ENCODE measurements at places on chromosomes 13 and 19.

- no peak for DNase-seq
Measured at GRCh38 chr13:27372896-27373295, 51.5 kb upstream of the GTF3A start.

- DNase-seq = no peak
Measured at GRCh38 chr19:5964816-5965565, 12.9 kb downstream of the RANBP3 start.

GRCh38 chr13:113552079-113552478 is 32.5 kb upstream of the TFDP1 start:
- no peak for DNase-seq

- no peak for DNase-seq
Measured at GRCh38 chr13:111506125-111506524, 185.7 kb downstream of the TEX29 start.

GRCh38 chr19:10390652-10391286 is 10.4 kb upstream of the TYK2 start:
- DNase-seq = no peak

- DNase-seq = no peak
Measured at GRCh38 chr13:58850161-58850560, 1218.6 kb downstream of the PCDH17 start.

DNA sequence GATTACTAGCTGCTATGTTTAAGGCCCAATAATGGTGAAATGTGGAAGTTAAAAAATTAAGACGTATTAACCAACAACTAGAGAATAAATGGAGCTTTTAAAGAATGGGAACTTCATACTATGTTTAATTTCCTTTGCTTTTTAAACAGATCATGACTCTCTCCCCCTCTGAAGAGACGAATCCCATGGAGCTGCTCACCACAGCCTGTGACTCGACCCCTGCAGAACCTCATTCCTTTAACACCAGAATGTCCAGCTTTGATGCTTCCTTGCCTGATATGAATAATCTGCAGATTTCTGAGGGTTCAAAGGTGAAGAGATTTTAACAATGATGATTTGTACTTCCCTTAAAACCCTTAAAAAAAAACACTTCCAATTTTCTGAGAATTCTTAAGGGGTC is 53.0 kb downstream of the ZAR1L start:
- DNase-seq = no peak

DNA sequence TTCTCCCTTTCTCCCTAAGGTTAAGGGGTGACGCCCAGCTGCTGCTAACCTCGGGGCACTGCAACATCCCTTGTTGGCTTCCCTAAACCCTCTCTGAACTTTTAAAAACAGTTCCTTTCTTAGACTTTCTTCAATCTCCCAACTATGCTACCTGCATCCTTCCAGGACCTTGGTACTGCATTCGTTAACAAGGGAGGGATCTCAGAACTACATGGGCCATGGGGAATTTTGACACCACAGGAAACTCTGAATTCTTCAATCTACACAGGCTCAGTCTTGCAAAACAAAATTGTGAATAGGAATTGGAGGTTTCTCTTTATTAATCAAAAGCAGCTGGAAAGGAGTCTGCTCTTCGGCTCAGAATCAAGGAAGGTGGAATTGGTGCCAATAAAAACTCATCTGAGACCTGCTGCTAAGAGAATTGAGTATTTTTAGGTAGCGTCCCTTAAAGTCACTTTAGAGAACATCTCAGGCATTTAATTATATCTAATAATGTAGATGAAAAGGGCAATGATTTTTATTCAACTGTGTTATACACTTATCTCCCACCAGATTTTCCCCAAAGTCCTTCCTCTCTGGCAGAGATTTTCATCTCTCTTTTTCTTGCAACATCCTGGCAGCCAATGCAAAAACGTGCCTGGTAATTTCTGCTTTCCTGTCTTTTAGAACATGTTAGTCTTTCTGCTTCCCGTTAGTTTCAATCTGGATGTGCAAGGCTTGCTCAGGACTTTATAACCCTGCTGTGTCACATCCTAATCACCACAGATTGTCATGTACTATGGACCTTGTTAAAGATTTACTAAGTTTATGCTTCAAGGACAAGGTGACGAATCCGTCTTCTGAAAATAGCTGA is 69.1 kb upstream of the SLC15A1 start:
- DNase-seq = no peak

- no peak for DNase-seq
Measured at GRCh38 chr19:41699968-41700323, 8.5 kb upstream of the CEACAM5 start.

DNA sequence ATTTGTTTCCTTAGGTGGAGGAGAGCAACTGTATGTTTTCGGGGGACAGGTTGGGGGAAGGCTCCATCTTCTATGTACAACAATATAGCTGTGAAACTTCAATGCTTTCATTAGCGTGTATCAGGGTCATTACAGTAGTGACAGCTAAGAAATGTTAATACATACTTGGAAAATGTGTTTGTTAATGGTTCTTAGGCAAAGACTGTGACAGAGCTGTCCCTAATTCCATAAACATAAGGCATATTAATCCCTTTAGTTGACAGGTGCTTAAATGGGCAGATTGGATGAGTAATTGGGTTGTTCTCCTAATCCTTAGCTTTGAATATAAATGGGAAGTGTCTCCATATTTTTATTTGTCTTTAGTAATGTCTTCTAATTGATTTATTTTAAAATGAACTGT is 313.7 kb downstream of the HS6ST3 start:
- no peak for DNase-seq

DNA sequence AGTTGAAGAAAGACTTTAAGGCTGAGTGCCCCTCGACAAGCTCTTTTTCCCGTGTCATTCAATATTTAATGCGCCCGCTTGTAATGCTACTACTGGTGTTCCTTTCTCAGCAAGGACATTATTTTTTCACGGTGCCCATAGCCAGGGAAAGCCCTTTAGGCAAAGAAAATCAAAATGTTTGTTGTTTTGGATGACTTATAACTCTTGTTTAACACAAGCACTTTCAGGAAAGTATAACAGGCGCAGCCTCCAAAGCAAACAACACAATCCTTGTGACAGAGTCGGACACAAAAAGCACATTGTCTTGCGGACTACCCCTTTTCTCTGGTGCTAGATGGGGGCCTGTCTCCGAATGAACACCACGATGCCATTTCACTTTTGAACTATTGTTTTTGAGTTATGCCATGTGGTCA is 12.4 kb downstream of the ZIC5 start:
- no peak for DNase-seq

- DNase-seq = no peak
Measured at GRCh38 chr19:19643158-19644053, at the start of gene GMIP. Gene GMIP (minus strand): TSS chr19:19643657. CDS start chr19:19643529, 128 bp downstream.

GRCh38 chr13:20258963-20259288 is 26.8 kb upstream of the GJB6 start:
- no peak for DNase-seq

GRCh38 chr13:18944501-18945068 is 237.0 kb downstream of the TUBA3C start:
- DNase-seq = no peak

DNA sequence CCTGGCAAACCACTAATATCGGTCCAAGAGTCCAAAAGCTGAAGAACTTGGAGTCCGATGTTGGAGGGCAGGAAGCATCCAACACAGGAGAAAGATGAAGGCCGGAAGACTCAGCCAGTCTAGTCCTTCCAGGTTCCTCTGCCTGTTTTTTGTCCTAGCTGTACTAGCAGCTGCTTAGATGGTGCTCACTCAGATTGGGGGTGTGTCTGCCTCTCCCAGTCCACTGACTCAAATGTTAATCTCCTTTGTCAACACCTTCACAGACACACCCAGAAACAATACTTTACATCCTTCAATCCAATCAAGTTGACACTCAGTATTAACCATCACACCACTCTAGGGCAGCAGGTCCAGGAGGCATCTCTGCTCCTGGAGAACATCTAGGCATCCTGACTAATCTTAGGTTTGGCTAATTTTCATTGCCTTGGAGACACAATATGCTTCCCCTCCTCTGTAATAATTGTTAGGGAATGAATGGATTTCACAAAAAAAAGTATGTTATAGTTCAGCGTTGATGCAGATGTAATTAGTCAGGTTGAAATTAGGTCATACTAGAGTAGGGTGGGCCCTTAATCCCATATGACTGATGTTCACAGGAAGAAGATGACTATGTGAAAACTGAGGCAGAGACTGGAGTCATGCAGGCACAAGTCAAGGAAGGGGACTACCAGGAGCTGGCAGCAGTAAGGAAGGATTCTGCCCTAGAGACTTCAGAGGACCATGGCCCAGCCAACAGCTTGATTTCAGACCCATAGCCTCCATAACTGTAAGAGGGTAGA is 183.4 kb downstream of the RBM26 start:
- no peak for DNase-seq

GRCh38 chr13:77313923-77314322 is 13.0 kb downstream of the MYCBP2 start:
- DNase-seq = no peak

DNA sequence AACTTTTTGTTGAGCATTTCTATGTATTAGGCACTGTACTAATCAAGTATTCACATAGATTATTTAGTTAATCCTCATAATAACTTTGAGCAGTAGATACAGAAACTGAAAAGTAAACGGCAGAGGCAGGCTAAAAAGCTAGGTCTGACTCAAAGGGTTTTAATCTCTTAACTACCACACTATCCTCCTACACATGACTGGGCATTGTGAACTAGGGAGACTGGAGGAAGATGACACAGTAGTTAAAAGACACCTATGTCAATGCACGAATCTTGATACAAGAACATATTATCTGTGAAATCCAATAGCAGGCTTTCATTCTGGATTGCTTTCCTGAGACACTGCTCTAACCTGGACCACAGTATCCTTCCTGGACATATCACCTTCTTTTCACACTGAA is 36.3 kb downstream of the MICU2 start:
- no peak for DNase-seq

Data from AG04449 (cell line).